ENCODE measurements at places on chromosomes 11 and 22.

DNA sequence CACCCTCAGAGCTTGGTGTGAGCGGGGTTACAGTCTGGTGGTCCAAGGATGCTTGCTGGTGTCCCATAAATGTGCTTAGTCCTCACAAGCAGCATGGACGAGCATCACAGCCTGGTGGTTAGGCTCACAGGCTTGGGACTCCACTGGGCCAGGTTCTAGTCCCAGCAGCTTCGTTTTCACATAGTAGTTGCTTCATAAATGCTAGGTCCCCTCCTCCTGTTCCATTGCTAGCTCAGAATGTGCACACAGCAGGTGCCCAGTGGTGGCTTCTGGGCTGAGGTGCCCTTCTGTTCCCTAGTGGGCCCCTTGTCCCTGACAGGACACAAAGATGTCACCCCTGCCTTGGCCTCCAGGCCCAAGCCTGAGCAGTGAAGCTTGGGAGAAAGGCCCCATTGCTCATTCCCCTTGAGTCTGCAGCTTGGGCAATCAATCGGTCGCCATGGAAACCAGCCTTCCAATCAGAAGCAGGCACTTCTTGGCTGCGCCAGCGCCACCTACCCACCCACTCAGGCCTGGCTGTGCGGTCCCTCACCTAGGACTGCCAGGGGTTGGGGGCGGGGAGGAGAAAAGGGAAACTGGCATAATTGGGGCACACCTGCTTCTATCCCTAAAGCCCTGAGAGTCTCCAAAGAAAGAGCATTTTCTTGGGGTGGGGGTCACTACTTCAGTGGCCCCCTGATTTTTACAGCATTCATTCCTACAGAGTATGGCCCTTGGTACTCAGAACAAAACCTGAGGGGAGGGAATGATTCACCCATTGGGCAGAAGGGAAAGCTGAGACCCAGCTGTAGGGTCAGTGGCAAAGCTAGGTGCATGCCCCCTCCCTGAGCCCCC lies 48.1 kb downstream of the CYTH4 start:
- no peak for DNase-seq

DNA sequence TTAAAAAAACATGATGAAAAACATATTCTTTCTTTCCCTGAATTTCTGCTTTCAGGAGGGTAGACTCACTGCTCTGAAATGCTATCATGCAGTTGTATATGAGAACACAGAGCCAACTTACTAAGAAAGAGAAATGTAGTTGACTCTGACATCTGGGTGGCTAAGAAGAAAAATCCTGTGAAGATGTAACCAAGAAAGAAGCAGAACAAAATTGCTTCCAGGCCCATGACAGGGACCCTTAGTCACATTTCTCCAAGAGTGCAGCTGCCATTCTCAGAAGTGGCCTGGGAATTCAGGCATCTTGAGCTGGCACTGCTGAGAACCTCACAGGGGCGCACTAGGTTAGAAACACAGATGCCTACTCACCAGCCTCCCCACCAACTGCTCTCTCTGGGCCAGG lies 73.6 kb downstream of the RPL27A start:
- no peak for DNase-seq

DNA sequence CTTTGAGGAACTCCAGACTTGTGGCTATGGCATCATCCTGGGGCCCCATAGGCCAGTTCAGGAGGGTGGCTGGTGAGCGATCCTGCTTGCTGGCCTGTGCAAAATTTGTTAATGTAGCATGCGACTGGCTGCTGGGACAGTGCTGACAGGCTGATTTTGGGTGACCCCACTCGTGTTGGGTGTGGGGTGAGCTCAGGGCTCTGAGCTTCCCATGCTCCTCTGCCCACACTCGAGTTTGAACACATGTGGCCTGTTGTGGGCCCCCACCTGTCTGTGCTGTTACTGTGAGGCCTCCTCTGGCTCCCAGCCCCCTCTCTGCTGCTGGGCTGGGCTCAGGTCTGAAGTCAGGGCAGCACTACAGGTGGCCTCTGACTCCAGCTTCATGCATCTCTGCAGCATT lies 64.4 kb upstream of the MYEOV start:
- no peak for DNase-seq

DNA sequence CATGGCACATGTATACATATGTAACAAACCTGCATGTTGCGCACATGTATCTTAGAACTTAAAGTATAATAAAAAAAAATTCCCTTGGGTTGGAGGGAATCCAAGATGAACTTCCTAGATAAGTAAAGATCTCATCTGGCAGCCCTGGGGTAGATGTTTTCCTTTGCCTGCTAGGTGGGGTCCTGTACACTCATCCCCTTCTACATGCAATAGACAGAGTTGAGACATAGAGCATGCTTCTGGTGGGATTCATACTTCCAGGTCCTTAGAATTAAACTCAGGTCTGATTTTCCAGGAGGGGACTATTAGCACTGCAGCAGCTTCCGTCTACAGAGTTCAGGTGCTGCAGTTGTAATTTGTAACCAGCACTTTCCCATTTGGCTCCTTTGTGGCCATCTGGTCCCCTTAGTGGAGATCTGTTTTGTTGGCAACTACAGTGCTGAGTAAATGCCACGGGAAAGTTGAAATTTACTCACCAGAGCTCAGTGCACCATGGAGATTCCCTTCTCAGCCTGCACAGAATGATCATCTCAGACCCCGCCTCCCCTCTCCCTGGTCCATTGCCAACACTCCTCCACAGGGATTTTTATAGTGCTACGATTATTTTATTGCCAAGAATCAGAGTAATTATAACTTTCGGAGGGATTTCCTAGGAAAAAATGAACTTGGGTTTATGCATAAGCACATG lies 220.1 kb upstream of the E2F8 start:
- DNase-seq: no peak

DNA sequence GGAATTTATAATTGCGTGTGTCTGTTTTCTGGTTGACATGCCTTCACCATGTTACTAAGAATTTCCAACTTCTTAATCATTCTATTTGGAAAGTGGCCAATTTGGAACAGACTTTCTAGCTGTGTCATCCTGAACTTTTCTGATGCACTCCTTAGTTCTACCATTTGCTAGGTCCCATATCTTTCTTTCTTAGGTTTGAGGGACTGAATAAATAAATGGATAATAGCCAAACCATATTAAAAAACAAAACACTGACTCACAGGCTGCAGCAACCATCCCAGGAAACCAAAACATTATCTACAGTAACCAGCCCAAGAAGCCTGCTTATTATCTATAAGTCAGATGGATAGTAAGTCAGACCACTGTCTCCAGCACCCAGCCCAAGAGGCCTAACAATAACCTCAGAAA lies 57.5 kb upstream of the PLET1 start:
- DNase-seq: no peak

DNA sequence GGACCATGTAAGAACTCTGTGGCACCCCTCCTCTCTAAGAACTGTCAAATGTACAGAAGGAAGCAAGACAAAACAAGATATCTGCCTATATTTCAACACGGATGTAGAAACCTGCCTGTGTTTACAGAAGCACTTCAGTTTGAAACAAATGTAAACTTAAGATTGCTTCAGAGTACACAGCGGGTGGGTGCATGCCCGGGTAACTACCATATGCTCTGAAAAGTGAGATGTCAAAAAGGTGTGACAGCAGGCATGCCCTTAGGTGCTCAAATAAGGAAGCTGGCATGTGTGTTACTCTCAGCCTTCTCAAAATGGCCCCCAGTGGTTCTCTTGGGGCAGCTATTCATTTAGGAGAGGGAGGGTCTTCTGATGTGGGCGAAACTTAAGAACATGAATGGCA lies 5.2 kb downstream of the ACP2 start:
- no peak for DNase-seq

- DNase-seq: no peak
These were observed 25.9 kb downstream of the RAB6A start for GRCh38 chr11:73734993-73735392.

- no peak for DNase-seq
These were observed 6.2 kb downstream of the PICALM start for GRCh38 chr11:86062719-86063118.

DNA sequence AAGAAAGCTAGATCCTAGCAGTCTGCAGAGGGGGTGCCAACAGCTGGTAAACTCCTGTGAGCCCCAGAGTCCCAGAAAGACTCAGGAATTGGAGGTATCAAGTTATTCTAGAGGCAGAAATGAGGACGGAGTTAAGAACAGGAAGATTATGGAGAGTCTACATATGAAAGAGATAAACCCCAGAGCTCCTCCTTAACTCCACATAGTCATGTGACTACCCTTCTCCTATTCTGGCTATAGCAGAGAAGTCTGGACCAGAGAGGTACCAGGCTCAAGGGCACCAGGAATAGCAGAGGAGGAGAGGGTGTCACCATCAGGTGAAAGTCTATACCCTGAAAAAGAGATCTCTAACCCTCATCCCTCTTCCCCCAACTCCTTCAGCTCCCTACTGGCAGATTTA lies 29.6 kb downstream of the SCUBE2 start:
- no peak for DNase-seq

GRCh38 chr11:27847496-27847895 lies 147.2 kb upstream of the BDNF start:
- DNase-seq: no peak

- DNase-seq: no peak
These were observed 3.6 kb downstream of the PLA2G6 start for GRCh38 chr22:38177926-38178604.

GRCh38 chr11:71482216-71482615 lies 29.2 kb downstream of the NADSYN1 start:
- no peak for DNase-seq

- no peak for DNase-seq
These were observed 13.1 kb upstream of the MS4A10 start for GRCh38 chr11:60771879-60772525.

GRCh38 chr22:31295831-31296657 lies 3.8 kb upstream of the PIK3IP1 start:
- DNase-seq: no peak

GRCh38 chr11:112548641-112549040 lies 288.0 kb upstream of the PLET1 start:
- DNase-seq: no peak

DNA sequence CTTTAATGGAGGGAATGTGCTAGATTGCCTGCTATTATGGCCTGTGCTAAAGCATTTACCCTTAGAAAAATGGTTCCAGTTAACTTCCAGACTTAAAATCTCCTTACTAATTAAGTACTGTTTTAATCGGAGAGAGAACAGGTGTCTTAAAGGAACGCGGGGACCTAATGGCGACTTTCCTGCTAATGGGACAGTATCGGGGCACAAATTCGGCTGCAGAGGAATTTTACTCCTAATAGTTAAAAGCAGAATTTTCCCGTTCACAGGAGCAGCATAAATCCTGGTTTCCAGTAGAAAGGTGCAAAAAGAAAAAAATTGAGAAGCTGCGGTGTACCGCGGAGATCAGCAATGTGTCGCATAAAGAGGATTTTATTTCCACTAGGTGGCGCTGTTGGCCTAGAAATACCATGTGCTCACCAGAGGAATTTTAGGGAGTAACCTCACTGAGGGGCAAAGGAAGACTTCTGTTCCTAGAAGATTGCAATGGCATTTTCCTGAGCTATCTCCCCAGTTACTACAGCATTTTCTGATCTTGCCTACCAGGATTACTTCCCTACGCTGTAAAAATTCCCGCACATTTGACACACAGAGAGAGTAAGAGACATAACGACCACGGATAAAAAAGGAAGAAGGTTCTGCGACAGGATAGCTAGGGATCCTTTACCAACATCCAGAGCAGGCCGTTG lies 44.5 kb downstream of the ZNF280B start:
- DNase-seq: no peak

DNA sequence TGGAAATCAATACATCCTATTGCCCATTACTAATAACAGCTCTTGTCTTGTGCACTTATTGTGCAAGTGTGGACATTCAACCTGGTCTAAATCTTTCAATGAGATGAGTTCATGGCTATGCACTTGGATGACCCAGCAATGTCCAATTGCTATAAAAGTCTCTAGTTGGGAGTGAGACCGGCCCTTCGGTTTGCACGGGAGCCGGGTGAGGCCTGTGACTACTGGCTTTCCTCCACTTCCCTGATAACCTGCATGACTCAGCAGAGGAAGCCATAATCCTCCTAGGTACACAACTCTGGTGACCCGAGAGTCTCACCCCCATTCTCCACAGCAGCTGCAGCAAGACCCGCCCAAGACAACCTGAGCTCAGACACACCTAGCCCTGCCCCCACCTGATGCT lies 135.9 kb upstream of the PAX6 start:
- DNase-seq: no peak

DNA sequence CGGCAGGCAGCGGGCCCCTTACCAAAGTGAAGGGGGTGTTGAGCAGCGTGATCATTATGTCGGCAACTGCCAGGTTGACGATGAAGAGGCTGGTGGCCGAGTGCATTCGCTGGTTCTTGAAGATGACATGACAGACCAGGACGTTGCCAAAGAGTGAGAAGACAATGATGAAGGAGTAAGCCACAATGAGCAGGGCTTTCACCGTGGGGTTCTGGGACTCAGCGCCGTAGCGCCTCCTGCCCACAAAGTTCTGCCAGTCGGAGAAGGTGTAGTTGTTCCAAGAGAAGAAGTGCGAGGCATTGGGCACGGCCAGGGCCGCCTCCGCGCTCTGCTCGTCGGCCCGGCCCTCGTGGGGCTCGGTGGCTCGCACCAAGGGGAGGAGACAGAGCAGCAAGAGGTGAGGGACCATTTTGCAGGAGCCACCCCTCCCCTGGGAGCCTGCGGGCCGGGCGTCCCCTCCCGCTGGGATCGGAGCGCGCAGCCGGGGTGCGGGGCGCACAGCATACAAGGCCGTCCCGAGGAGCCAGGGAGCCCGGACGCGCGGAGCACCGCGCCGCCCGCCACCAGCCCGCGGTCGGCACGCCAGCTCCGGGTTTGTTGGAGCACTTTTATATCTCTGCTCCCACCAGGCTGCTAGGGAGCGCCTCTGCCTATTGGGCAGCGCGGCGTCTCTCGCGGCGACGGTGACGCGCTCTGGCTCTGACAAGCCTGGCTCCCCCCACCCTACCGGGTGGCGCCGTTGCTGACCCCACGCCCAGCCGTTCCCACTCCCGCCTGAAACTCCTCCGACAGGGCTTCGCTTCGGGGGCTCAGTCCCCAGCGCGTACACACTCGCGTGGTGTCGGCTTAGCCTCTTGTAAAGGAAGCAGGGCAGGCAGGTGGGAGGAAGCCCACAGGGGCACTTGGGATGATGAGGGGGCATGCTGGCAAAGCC lies at the start of gene GPR83:
Gene GPR83, minus strand, starts transcription at position 581 of the 934 bp plus-strand sequence. Its CDS starts 172 bp downstream, at position 409.
- DNase-seq: peak; percentile 12

DNA sequence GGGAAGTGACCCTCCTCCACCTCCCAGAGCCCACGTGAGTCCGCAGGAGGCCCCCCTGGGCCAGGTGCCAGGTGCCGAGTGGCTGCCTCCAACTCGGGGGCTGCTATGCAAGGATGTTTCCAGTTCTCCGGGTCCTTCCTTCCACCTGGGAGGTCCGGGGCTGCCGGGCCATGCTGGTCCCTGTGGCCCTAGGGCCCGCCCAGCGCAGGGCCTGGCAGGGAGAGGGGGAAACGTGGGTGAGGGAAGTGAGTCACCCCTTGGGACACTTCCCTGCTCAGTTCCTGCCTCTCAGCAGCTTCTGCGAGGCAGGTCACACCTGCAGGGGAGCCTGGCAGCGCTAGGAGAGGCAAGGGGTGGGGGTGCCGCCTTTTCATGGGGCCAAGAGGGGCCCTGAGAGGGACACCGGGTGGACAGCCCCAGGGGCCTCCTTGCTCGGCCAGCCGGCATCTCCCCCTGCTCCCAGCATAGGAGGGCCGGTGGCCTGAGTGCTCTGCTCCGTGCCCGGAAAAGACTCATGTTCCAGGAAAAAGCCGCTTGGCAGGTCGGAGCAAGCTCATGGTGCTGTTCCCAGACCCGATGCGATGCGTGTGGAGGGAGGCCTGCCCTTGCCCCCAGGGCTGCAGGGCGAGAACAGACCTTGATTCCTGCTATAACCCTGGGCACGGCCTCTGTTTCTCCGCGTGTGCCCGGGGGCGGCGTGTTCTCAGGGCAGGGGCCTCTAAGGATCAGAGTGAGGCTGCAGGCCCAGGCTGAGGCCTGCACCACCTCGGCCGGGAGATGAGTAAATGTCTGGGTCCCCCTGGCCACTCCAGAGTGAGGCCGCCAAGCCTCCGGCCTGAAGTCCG lies 30.3 kb upstream of the WNT7B start:
- no peak for DNase-seq
